ENCODE measurements at places on chromosomes 5 and 9.

GRCh38 chr9:121711797-121712196 lies 60.4 kb downstream of the DAB2IP start:
- no peak overlapping the region for H3K4me3 ChIP-seq
- peaks cover 14% of the 10 kb centered on the region for H3K4me1 ChIP-seq
- H3K36me3 ChIP-seq, result no peaks in the 10 kb centered on the region
- H3K27ac ChIP-seq, result no peak overlapping the region
- DNase-seq, result no peak
- H3K27me3 ChIP-seq, result peaks cover 2% of the 10 kb centered on the region

GRCh38 chr9:14348123-14348372 lies 34.1 kb upstream of the NFIB start:
- no peak for DNase-seq
- peaks cover 5% of the 10 kb centered on the region for H3K4me1 ChIP-seq
- no peak overlapping the region for H3K4me3 ChIP-seq
- H3K27ac ChIP-seq, result no peak overlapping the region
- H3K36me3 ChIP-seq, result no peaks in the 10 kb centered on the region
- peaks cover 71% of the 10 kb centered on the region for H3K27me3 ChIP-seq

DNA sequence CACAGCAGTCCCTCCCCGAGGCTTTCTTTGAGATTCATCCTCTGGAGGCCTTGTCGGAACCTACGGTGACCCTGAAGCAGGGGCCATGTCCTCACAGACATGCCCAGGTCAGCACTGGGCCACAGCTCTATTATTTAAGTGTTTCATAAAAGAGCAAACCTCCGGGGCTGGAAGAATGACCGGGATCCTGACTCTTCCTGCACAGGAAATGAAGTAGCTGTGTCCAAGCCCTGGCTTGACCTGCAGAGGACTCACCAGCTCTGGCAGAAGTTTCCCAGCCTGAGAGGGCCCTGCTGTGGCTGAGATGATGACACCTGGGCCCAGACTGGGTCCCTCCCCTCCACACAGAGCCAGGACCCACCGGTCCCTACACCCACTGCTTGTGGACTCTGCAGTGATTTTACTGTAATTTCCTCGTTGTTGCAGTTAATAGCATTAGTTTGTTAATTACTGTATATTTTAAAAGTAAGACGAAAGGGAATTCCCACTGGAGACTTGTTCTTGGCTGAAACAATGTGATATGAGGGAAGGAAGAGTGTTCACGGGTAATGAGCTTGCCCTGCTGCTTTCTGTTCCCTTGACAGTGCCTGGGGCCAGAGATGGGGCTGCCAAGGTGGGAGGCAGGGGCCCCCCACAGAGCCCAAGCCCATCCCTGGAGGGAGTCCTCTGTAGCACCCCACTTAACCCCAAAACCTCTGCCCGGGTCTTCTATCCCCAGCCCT lies 72.2 kb downstream of the PCDH1 start:
- DNase-seq, result no peak
- H3K4me1 ChIP-seq, result no peaks in the 10 kb centered on the region
- peaks cover 60% of the 10 kb centered on the region for H3K27me3 ChIP-seq
- H3K36me3 ChIP-seq, result no peaks in the 10 kb centered on the region

GRCh38 chr5:154729613-154730012 lies 25.6 kb upstream of the LARP1 start:
- H3K4me3 ChIP-seq, result no peak overlapping the region
- DNase-seq, result no peak
- H3K27me3 ChIP-seq, result peaks cover 6% of the 10 kb centered on the region

DNA sequence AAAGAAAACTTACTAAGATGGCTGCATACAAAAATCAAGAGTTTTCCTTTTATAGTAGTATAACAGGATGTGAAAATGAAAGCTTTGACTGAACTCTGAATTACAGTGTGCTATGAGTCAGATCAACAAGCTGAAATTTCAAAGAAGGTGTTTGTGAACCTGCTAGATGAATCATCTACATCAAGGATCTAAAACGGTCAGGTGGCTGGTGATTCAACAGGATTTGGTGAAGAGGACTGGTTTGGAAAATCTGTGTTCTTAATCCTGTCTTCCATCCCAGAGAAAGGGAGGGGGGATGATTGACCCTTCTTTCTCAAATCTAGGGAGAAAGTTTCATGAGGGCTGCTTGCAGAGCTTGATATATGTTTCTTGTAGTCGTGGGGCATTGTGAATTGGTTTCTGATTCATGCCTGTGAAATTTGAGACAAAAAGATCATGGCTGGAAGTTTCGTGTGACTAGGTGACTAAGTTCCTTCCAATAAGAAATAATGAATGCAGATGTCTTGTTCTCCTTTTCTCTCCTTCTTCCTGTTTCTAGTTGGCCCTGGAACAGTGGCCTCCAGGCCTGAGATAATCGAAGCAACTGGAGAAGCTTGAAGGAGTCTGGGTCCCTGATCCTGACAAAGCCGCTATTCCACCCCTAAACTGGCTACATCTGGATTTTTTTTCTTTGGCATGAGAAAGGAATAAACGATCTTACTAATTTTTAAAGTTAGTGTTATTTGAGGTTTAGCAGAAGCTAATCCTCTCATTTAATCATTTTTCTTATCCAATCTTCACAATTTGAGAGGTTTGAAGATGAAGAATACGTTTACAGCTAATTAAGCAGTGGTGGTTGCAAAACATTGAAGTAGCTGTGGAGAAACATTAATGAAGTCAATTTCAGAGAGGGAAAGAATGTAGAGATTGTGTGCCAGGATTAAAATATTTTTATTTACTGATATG lies 67.2 kb downstream of the MRPS30 start:
- H3K36me3 ChIP-seq, result peaks cover 6% of the 10 kb centered on the region
- H3K27me3 ChIP-seq, result no peaks in the 10 kb centered on the region
- no peak overlapping the region for H3K4me3 ChIP-seq
- peak; percentile 12 for DNase-seq

- peaks cover under 1% of the 10 kb centered on the region for H3K36me3 ChIP-seq
- no peak overlapping the region for H3K4me3 ChIP-seq
- no peak for DNase-seq
- no peaks in the 10 kb centered on the region for H3K4me1 ChIP-seq
- H3K27ac ChIP-seq, result no peak overlapping the region
These were observed 41.7 kb downstream of the SMIM15 start for GRCh38 chr5:61120534-61120933.

- no peaks in the 10 kb centered on the region for H3K4me1 ChIP-seq
- H3K27me3 ChIP-seq, result peaks cover 8% of the 10 kb centered on the region
- H3K27ac ChIP-seq, result no peak overlapping the region
- no peak for DNase-seq
These were observed 150.6 kb downstream of the COL23A1 start for GRCh38 chr5:178439493-178440180.

DNA sequence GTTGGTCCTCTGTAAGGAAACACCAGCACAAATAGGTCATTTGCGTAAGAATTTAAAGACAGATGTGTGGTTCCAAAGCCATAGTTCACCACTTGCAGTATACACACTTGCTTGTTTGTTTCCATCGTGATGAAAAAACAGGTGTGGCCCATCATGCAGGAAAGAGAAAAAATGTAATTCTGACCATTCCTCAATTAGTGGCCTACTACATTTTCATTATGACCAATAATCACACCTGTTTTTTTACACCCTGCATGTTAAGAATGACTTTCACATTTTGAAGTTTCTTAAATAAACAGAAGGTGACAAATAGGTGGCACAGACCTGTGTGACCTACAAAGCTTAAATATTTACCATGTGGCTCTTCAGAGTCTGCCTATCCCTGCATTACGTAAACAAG lies 2.2 kb upstream of the ICE1 start:
- H3K27ac ChIP-seq, result no peak overlapping the region
- peaks cover 12% of the 10 kb centered on the region for H3K4me1 ChIP-seq
- no peaks in the 10 kb centered on the region for H3K36me3 ChIP-seq
- H3K4me3 ChIP-seq, result no peak overlapping the region
- DNase-seq, result no peak

GRCh38 chr5:122515709-122516431 lies 203.8 kb downstream of the SNCAIP start:
- no peaks in the 10 kb centered on the region for H3K27me3 ChIP-seq
- no peak for DNase-seq
- H3K36me3 ChIP-seq, result no peaks in the 10 kb centered on the region
- H3K4me1 ChIP-seq, result no peaks in the 10 kb centered on the region
- H3K4me3 ChIP-seq, result no peak overlapping the region
- H3K27ac ChIP-seq, result no peak overlapping the region

GRCh38 chr5:56330167-56330566 lies 97.0 kb upstream of the ANKRD55 start:
- no peak for DNase-seq
- H3K27ac ChIP-seq, result peak overlapping the region; percentile 89
- H3K36me3 ChIP-seq, result peaks cover 25% of the 10 kb centered on the region
- H3K4me3 ChIP-seq, result peak overlapping the region; percentile 34
- peaks cover 56% of the 10 kb centered on the region for H3K4me1 ChIP-seq

DNA sequence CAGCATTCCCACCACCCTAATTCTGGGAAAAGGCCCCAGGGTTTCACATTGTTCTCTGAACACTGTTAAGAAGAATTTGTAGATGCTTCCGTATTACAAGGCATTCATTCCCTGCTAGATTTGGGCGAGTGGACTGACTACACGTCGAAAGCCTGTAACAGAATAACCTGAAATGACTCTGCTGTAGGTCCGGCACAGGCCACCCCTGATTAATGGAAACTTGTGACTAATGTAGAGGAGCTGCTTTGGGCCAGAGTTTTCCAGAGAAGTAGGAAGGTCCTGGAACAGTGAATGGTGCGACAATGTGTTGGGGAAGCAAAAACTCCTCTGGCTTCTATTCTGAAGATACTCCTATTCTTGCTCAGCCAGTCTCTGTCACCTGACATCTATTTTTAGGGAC lies 87.6 kb downstream of the NR3C1 start:
- no peak overlapping the region for H3K27ac ChIP-seq
- H3K27me3 ChIP-seq, result no peaks in the 10 kb centered on the region
- DNase-seq, result no peak
- no peak overlapping the region for H3K4me3 ChIP-seq
- peaks cover 32% of the 10 kb centered on the region for H3K4me1 ChIP-seq

DNA sequence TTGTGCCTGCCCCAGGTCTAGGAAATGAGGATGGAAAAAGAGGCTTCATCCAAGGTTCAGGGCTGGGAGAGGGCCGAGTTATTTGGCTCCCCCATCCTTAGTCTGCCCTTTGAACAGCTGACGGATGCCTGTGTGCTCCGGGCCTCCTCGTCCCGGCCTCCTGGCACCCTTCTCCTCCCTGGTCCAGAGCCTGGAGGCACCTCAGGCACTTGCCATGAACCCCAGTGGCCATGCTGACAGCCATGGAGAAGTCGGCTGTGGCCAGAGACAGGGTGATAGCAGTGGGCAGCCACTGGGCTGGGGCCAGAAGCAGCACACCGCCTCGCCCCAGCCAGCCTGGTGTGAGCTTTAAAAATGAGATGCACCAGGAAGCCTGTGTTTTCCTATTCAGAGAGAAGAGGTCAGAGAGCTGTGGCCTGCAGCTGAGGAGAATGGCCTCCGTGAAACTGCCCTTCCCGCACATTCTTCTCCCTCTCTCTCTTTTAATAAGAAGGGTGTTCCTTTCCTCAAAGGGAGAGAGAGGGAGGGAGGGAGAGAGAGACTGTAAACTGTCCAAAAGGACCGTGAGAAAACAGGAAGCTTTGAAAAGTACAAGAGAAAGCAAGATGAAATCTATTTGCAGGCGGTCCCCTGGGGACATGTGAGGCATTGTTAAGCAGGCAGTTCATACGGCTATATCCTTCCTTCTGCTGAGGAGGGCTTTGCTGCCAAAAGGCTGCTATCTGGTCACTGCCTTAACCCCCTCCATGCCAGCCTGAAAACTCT lies 55.3 kb downstream of the ZNF366 start:
- no peak for DNase-seq
- H3K4me3 ChIP-seq, result no peak overlapping the region
- no peaks in the 10 kb centered on the region for H3K36me3 ChIP-seq
- peaks cover 5% of the 10 kb centered on the region for H3K27me3 ChIP-seq

- peaks cover under 1% of the 10 kb centered on the region for H3K36me3 ChIP-seq
- no peaks in the 10 kb centered on the region for H3K27me3 ChIP-seq
- DNase-seq, result no peak
- H3K4me1 ChIP-seq, result peaks cover 16% of the 10 kb centered on the region
These were observed 5.1 kb upstream of the RPS14 start for GRCh38 chr5:150454492-150455229.

- DNase-seq, result no peak
- H3K27ac ChIP-seq, result no peak overlapping the region
- no peaks in the 10 kb centered on the region for H3K36me3 ChIP-seq
- no peak overlapping the region for H3K4me3 ChIP-seq
- H3K4me1 ChIP-seq, result no peaks in the 10 kb centered on the region
- H3K27me3 ChIP-seq, result no peaks in the 10 kb centered on the region
These were observed 88.6 kb upstream of the MYO10 start for GRCh38 chr5:17024686-17025180.

GRCh38 chr5:97121848-97122247 lies 20.6 kb downstream of the LIX1 start:
- no peaks in the 10 kb centered on the region for H3K4me1 ChIP-seq
- H3K27ac ChIP-seq, result no peak overlapping the region
- H3K36me3 ChIP-seq, result no peaks in the 10 kb centered on the region
- peaks cover 34% of the 10 kb centered on the region for H3K27me3 ChIP-seq
- DNase-seq, result no peak

DNA sequence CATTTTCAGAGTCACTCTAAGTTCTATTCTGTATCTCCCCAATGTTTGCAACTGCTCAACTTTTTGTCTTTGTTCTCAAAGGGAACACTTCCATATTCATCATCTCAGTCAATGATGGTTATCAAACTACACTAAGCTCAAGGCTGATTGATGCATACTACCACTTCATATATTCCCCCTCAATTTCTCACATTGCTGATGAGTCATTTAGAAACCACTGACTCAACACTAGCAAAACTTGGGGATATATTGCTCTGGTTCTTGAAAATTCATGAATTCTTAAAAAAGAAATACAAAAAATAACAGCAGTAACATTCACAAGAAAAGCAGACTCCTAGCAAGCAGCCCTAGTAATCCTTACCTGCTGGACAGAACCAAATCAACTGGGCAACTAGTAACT lies 52.2 kb downstream of the ABHD17B start:
- no peak for DNase-seq
- H3K4me3 ChIP-seq, result no peak overlapping the region
- H3K27ac ChIP-seq, result peak overlapping the region; percentile 44
- no peaks in the 10 kb centered on the region for H3K27me3 ChIP-seq

DNA sequence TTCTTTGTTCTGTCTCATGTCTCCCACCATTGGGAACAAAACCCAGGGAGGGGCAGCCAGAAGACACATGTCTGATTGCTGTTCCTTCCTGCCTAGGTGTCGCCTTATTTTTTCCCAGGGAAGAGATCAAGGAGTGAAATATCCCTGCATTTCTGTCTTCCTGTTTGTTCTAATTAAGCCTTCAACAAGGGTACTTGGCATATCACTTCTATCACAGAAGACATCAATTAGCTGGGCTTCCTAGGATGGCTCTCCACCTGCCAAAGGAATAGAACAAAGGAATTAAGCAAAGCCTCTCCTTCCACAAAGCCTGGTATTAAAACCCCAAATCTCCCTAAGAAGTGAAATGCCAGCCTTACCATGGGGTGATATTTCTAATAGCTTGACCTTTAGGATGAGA lies 299.5 kb upstream of the CD180 start:
- H3K36me3 ChIP-seq, result no peaks in the 10 kb centered on the region
- H3K4me3 ChIP-seq, result no peak overlapping the region
- H3K27ac ChIP-seq, result no peak overlapping the region
- no peaks in the 10 kb centered on the region for H3K27me3 ChIP-seq

GRCh38 chr9:99128133-99128406 lies 23.2 kb downstream of the TGFBR1 start:
- H3K36me3 ChIP-seq, result peaks cover 72% of the 10 kb centered on the region
- DNase-seq, result no peak
- H3K27me3 ChIP-seq, result no peaks in the 10 kb centered on the region
- no peak overlapping the region for H3K4me3 ChIP-seq
- H3K27ac ChIP-seq, result no peak overlapping the region

Measured in activated T-helper 2 cell treated with anti-CD3 and anti-CD28 coated beads, Interferon-gamma antibody, Interleukin-2, Interleukin-4, amounts not matched to agents 10 μg/mL and 5 μg/mL and 100 μg/mL, durations not matched to agents 14 hours and 24 hours and 36 hours (primary cell).